ENCODE measurements at places on chromosomes 7 and 10. TPM values are rescaled to one million over a fixed set of nuclear protein-coding genes. Genes with fewer than 3 reads are reported as not detected.

CYP2W1 gene
- total RNA-seq: not detected

CARD11 gene
- not detected for total RNA-seq

SEMA3E gene
- not detected for total RNA-seq

BAIAP2L1 gene
- 9.6 TPM for total RNA-seq

SHTN1 gene
- 0.82 TPM for total RNA-seq

FAM25G gene
- total RNA-seq: not detected

ELAPOR2 gene
- not detected for total RNA-seq

LRIT1 gene
- total RNA-seq: not detected

PIK3AP1 gene
- total RNA-seq: 0.02 TPM

DNA sequence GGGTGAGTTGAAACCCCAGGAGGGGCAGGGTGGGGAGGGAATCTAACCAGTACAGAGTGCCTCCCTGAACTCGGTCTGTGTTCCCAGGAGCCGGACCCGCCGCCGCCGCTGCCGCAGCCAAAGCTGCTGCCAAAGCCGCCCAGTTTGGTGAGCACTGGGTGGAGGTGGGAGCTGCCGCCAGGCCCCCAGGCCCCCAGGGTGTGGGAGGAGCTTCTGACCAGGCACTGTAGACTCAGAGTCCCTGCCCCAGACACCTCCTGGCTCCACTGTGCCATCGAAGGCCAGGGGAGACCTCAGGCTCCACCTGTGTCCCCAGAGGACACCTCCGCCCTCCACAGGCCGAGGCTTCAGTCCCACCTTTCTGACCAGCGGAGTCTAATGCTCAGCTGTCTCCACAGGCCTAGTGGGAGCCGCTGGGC, 20.4 kb upstream of the LIMK1 start:
- no peak for DNase-seq

DNA sequence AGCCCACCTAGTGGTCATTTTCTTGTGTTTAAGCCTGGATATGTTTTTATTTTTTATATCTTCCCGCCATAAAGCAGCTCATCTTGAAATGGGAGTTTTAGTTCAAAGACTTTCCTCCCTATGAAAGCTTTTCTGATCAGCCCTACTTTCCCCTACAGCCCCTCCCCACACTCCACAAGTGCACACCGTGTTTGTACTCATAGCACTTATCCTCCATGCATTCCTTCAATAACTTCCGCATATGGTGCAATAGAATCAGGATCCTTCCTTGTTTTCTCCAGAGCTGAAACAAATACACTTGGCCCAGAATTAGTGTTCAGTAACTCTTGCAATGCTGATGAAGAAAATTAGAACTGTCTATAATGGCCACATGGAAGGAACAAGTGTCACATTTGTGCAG, 235.9 kb downstream of the KCNMA1 start:
- no peak for DNase-seq

- DNase-seq: no peak
Observed at GRCh38 chr10:116121640-116122525, 151.1 kb downstream of the GFRA1 start.

DNA sequence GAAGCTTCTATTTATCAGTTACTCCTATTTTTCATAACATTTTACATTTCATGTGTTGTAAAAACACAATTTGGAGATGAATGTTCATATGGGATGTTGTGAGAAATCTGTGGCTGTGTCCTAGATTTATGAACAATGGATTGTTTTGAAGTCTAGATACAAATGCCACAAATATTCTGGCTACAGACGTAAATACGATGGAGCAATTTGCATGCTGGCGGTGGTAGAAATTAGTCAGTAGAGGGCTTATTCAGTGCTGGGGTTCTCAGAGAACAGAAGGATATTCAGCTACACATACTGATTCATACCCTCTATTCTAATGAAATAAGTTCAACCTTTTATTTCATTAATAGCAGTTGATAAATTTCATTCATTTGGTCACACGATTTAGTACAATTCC, 48.8 kb downstream of the PLPP4 start:
- DNase-seq: no peak

DNA sequence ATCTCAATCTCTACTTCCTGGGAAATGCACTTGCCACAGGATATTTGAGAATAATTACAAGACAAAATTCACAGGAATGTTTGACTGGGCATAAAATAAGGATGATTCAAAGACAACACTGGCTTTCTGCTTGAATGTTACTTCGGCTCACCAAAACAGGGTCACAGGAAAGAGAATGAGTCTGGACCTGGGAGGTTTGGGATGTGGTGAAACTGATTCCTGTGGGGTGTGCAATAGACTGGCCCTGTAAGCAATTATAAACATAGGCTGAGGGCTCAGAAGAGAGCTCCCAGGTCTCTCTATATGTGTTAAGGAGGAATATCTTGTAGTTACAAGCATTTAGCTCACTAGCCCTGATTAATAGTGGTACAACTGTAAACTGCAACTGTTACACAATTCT, 613.9 kb upstream of the CELF2 start:
- DNase-seq: no peak

DNA sequence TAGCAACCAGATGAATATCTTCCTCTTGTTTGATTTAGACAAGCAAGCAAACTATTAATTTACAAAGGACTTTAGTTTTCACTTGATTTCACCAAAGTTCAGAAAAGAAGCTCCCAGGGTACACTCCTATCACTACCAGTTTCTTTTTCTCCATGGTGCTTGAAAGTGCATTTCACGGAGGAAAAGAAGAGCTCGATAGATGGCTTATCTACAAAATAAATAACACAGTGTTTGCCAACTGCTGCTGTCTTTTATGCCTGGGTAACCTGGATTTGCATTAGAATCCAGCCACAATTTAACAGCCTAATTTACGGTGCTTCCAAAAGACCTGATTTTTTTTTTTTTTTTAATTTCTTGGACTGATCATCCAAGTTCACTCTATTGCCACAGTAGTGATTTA, 275.7 kb downstream of the GPR37 start:
- no peak for DNase-seq

- no peak for DNase-seq
Observed at GRCh38 chr10:69406302-69406811, 10.4 kb downstream of the TACR2 start.

Measured in MG63 (cell line).